Thoracic aorta (tissue), 2 donors: ENCODE measurements at places on chromosomes 12 and 14. TPM values are rescaled to one million over a fixed set of nuclear protein-coding genes. Genes with fewer than 3 reads are reported as not detected.

Gene PPFIBP1
- 232 TPM for total RNA-seq

GRCh38 chr12:77686760-77687159 lies 143.9 kb upstream of the NAV3 start:
- H3K36me3 ChIP-seq = no peaks in the 10 kb centered on the region
- no peak overlapping the region for H3K4me3 ChIP-seq
- no peak overlapping the region for H3K27ac ChIP-seq
- H3K4me1 ChIP-seq = no peaks in the 10 kb centered on the region

Gene OTX2
- not detected for total RNA-seq

GRCh38 chr12:41972598-41972997 lies 172.1 kb downstream of the GXYLT1 start:
- no peaks in the 10 kb centered on the region for H3K36me3 ChIP-seq
- no peak for DNase-seq
- no peaks in the 10 kb centered on the region for H3K27me3 ChIP-seq
- no peak overlapping the region for H3K4me3 ChIP-seq

Gene WSB2
- 88.9 TPM for total RNA-seq
